ENCODE measurements at places on chromosomes 16 and 17.

DNA sequence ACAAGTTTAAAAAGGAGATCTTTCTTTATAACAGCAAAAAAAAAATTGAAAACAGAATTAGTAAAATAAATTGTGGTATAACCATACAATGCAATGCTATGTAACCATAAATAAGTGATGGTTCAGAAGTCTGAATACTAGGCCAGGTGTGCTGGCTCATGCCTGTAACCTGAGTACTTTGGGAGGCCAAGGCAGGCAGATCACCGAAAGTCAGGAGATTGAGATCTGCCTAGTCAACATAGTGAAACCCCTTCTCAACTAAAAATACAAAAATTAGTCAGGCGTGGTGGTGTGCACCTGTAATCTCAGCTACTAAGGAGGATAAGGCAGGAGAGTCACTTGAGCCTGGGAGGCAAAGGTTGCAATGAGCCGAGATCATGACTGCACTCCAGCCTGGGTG is 34.6 kb downstream of the CCT6B start:
- DNase-seq, result no peak

DNA sequence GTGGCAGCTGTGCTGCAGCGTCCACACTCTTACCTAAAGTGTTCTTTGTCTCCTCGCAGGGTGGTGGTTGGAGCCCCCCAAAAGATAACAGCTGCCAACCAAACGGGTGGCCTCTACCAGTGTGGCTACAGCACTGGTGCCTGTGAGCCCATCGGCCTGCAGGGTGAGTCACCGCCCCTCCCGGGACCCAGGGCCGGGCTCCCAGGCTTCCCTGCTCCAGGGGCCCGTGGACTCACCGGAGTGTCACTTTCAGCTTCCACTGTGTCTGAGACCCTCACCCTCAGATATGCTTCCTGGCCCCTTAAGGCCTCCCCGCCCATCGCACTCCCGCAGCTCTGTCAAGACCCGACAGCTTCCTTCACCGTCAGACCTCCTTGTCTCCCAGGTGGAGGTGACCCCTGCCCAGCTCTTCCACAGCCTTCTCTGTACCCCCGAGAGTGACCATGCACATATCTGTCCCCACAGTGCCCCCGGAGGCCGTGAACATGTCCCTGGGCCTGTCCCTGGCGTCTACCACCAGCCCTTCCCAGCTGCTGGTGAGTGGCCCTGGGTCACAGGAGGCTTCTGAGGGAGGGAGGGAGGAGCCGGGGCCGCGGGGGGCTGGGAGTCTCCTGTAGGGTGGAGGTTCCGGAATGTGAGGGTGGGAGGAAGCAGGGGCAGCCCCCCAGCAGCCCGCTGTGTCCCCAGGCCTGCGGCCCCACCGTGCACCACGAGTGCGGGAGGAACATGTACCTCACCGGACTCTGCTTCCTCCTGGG is 1.8 kb downstream of the ITGAX start:
- DNase-seq, result no peak

DNA sequence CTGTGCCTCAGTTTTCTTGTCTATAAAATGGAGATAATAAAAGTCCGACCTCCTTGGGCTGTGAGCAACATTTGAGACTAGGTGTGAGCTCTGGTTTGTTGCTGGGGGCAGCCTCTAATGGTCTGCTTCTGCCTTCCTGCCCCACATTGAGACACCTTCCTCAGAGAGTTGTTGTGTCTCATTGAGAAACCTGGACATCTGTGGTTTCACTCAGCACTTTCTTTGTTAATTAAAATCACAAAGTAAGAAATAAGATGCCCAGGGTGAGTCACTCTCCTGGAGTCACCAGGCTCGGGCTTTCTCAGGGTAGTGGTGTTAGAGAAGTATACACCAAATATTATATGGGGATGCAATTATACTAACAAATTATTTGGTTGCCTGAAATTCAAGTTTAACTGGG is 389.2 kb upstream of the SALL1 start:
- DNase-seq, result no peak

DNA sequence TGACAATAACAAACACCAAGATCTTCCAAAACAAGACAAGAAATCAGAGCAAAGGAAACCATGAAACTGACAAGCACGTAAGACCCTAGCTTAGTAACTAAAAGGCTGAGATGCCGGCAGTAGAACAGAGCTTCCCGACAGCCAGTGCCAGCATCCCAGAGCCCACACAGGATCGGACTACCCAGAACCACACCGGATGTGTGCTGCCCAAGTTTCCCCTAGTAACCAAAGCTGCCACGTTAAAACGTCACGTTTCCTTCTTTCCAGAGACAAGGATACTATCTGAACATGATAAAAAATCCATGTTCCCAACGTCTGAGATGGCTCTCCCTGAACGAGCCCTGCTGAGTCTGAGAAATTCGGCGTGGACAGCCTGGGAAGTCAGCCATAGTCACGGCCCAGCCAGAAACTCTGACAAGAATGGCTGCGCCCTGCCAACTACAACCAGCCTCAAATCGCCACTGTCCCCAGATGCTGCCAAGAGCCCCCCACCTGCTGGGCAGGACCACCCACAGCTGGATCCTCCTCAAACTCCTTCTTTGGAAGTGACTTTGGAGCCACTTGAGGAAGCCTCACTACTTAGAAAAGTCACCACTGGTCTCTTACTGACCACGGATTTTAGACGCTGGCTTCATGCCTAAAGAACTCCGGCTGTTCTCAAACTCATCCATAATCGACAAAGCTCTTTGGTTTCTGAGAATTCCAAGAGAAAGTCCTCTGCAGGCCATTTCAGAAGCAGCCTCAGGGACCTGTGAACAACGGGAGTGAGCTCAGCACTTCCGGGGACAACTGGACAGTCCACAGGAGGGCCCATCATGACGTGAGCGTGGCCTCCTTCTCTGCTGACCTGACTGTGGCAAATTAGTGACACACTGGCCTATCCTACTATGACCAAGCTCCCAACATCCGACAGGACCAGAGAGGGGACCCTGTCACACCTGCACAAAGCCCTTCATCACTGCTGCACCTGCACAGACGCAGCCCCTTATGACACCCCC is 16.7 kb downstream of the CCDC57 start:
- DNase-seq, result no peak

GRCh38 chr17:20063665-20064648 is 54.8 kb downstream of the SPECC1 start:
- DNase-seq, result no peak

DNA sequence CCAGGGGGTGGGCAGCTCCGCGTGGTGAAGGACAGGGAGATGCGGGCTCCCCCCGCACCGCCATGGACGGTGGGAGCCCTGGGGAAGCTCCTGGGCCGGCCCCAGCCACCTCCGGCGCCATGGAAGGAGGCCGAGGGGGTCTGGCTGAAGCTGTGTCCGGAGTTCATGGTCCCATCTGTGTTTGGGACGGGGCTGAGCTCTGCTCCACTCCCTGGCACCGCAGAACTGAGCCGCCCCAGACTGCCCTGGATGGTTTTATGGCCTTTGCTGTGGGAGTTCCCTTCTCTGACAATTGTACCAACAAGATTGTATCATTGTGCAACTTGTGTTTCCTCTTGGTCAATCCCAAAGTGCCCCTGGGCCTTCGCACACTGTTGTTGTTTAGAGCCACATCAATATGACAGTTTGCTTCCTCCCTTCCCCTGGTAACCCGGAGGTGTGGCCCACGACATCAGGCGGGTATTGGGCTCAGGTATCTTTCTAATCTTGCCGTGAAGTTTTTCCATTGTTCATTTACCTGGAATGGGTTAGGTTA is 942 bp downstream of the KRT23 start:
- DNase-seq, result no peak

DNA sequence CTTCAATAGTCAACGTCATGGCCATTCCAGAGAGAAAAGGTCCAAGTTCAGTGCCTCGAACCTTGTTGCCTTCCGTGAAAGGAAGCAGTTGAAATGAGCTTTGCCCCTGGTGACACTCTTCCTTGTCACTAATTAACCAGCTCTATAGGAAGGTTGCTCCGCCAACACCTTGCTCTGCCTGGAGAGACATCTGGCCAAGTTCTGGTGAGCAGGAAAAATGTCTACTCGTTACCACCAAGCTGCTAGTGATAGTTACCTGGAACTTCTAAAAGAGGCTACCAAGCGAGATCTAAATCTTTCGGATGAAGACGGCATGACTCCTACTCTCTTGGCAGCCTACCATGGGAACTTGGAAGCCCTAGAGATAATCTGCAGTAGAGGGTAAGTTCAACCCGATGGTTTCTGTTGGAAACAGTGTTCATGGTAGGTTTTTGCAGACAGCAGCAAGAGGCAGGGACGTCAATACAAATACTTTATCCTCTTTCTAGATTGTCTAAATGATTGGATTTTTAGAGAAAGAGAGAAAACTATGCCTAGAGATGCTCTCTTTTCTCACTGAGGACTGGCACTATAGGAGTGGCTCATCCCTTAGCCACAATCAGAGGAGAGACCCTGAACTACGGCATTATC is at the start of gene ANKS4B:
ANKS4B (plus strand) TSS at position 179 of the 630 bp plus-strand sequence; CDS start at position 218, 39 bp downstream.
- DNase-seq, result no peak

DNA sequence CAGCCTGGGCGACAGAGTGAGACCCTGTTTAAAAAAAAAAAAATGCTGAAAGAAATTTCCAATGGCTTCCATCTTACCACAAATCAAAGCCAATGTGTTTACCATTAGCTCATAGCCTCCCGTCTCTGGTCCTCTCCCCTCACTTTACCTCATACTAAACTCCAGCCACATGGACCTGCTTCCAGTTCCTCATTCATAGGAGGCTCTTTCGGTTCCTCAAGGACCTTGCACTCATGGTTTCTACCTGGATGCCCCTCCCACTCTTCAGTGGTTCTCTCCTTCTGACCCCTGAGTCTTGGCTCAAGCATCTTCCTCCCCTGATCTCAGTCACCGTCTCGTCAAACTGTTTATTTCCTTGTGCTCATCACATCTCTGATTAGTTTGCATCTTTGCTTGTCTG is 3.8 kb upstream of the DEF8 start:
- no peak for DNase-seq

DNA sequence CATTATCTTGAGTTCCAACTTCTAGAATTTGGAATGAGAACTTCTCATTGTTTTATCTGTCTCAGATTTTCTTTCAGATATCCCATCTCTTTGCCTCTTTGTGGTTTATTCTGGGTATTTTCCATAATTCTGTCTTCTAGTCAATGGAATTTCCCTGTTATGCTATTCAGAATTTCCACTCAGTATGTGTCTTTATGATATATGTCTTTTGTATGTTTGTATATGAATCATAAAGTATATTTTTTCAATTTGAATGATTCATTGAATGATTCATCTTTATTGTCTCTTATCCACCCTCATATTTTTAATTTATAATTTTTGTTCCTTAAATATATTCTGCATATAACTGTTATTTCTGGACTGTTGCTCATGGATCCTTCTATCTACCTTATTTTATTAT is 729.7 kb upstream of the GOT2 start:
- DNase-seq, result no peak

- DNase-seq, result no peak
Measured at GRCh38 chr16:2512735-2513404, 882 bp upstream of the ATP6V0C start.

GRCh38 chr17:63722403-63722802 is 19.2 kb downstream of the STRADA start:
- DNase-seq, result no peak

GRCh38 chr16:12568438-12568837 is 235.2 kb downstream of the CPPED1 start:
- no peak for DNase-seq

DNA sequence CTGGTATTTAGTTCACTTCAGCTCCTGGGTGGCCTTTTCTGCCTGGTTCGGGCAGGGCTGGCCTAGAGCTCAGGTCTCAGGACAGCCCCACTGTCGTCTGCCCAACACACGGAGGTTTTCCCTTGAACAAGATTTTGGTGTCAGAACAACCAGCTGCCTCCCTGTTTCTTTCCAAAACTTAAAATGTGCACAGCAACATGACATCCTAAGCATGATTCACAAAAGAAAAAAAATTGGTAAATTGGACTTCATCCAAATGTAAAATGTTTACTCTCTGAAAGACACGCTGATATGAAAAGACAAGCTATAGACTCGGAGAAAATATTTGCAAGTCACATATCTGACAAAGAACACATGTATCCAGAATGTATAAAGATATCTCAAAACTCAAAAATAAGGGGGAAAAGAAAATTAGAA is 197.8 kb upstream of the CHMP6 start:
- DNase-seq, result no peak

GRCh38 chr16:6493555-6493954 is 839.1 kb upstream of the RBFOX1 start:
- no peak for DNase-seq

GRCh38 chr17:7582396-7583252 is 1.0 kb upstream of the MPDU1 start:
- no peak for DNase-seq

DNA sequence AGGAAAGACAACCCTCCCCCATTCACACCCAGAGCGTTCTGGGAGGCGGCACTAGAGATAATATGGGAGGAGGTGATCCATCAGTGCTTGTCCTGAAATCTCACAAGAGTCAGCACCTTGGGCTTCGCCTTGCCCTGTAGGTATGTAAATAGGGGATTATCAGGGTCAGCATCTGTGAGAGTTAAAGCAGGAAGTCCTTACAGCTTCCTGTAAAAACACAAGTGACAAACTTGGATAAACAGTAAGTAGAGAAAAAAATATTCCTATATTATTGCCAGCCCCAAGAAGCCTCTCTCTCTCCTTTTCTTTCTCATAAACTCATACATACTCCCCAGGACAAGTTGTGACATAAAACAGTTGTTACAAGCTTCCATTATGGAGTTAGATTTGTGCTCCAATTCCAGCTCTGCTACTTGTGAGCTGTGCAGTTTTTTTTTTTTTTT is 187.7 kb downstream of the MAF start:
- DNase-seq, result no peak

DNA sequence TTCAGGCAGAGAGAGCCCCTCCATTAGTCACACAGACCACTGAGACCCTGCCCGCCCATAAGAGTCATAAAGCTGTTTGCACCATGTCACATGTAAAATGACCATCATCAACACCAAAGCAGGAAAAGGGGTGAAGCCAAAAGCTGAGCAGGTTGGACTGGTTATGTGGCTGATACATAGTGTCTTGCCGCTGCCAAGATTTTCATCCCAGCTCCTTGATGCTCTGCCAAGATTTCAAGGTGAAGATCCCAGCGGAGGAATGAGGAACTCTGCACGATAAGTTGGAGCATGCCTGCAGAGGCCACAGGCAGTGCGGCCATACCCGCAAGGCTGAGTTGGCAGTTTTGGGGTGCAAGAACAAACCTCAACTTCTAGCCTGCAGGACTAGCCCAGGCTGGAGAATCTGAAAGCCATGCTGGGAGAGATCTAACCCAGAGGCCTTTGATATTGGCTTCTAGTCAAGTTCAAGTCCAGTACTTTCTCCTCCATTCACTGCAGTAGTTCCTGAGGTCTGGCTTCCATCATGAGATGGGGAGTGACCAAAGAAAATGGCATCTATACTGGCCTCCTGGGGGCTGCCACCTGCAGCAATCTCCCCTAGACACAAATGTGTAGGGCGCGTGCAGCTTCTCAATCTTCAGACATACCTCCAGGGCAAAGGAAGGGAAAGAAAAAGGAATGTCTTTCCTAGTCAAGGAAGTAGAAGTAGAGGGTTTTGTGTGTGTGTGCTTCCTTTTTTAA is 79.7 kb upstream of the NOL11 start:
- no peak for DNase-seq

DNA sequence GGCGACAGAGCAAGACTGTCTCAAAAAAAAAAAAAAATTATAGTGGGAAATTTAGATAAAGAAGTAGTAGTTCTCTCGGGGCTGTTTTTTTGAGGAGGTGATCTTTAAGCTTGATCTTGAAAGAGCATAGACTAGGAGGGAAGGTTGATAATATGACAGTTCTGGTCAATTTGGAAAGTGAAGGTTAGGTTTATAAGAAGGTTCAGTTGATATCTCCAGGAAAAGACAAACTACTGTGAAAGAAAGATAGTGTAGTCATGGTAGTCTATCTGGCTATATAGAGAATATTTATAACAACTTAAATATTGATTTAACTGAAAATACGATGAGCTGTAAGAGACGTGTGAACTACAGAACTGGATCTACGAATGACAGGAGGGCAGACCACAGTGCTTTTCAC is 3.1 kb downstream of the ATF7IP2 start:
- no peak for DNase-seq
